Kidney (tissue), 22 donors: ENCODE measurements at places on chromosomes 5 and 9.

DNA sequence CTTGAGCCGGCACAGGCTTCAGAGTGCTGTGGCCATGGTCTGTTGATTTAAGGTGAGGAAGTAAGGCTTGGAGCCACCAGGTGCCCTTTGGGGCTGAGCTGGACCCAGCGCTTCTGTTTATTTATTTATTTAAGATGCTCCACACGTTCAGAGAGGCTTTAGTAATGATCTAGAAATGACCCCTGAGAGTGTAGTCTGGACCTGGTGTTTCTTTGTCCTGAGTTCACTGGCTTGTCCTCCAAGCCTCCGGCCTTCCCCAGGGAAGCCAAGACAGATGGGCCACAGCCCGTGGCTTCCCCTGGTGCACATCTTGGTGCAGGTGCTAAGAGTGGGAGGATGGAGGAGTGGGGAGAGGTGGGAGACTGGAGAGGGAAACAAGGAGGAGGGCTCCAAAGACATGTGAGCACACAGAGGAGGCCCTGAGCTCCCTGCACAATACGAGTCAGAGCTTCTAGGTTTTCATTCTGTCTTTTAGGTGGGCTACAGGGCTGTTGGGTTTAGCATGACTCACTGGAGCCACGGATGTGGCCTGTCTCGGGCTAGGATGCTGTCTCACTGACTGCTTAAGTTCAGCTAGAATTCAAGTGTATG is 56.9 kb downstream of the AHRR start:
- H3K36me3 ChIP-seq: no peaks in the 10 kb centered on the region
- no peaks in the 10 kb centered on the region for H3K27me3 ChIP-seq
- DNase-seq: no peak

- H3K4me1 ChIP-seq: peaks cover 14% of the 10 kb centered on the region
- H3K27ac ChIP-seq: peak overlapping the region; percentile 42
These were observed 104.1 kb downstream of the CD180 start for GRCh38 chr5:67092535-67092934.

DNA sequence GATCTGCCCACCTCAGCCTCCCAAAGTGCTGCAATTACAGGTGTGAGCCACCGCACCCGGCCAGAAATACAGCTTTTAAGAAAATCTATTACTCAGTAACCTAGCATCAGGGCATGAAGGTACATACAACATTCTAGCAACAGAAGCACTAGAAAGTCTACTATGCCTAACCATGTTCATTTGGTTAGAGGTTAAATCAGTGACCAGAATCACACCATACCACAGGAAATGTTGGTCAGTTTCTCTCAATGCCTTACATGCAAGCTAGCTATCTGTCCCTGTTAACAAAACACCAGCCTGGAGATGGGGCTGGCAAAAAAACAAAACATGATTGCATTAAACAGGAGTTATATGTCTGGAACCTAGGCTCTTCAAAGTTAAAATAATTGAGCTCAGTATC is 104.1 kb downstream of the STRBP start:
- no peaks in the 10 kb centered on the region for H3K4me1 ChIP-seq
- no peaks in the 10 kb centered on the region for H3K36me3 ChIP-seq
- DNase-seq: no peak
- no peaks in the 10 kb centered on the region for H3K27me3 ChIP-seq
- H3K27ac ChIP-seq: no peak overlapping the region
- no peak overlapping the region for H3K4me3 ChIP-seq

DNA sequence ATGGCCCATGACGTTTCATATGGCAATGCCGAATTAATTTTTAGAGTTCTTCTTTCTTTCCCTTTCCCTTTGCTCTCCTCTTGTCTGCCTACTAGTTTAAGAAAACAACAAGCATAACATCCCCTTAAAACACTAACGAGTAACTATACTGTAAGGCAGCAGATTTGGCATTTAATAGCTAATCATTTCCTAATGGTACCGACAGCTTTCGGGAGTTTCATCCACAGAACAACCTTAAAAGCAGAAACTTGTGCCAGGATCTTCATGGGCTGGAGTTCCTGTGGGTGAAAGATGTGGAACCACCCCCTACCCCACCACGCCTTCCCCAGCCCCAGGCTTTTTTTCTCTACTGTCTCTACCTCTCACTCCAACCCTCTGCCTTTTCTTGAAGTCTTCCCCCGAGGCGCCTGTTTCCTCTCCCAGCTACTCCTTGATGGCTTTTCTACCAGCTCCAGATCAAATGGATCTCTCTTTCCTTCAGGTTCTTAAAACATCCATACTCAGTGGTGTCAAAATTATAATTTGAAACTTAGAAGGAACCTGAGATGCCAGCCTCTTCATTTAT is 319.5 kb downstream of the PIK3R1 start:
- H3K4me1 ChIP-seq: peaks cover 8% of the 10 kb centered on the region
- no peaks in the 10 kb centered on the region for H3K36me3 ChIP-seq
- H3K27ac ChIP-seq: peak overlapping the region; percentile 38
- no peak for DNase-seq
- H3K4me3 ChIP-seq: no peak overlapping the region
- H3K27me3 ChIP-seq: no peaks in the 10 kb centered on the region

DNA sequence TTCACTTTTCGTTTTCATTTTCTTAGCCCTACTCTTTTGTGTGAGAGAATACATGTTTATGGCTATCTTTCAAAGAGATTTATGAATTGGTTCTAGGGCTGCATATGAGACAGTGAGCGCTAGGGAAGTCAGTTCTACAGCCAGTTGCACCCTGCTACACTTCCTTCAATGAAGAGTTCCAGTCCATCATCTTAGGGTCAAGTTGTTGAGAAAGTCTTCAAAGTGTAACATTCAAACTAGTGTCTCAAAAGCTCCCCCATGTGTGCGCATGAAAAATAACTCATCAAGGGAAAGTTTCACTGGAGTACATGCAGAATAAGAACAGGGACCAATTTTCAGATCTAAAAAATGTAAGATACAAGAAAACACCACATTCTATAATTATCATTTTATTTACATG is 317.2 kb downstream of the DEPDC1B start:
- no peaks in the 10 kb centered on the region for H3K27me3 ChIP-seq
- peaks cover 4% of the 10 kb centered on the region for H3K4me1 ChIP-seq
- no peak for DNase-seq
- no peak overlapping the region for H3K27ac ChIP-seq

GRCh38 chr5:137672001-137672400 is 63.9 kb downstream of the KLHL3 start:
- H3K4me1 ChIP-seq: no peaks in the 10 kb centered on the region
- H3K4me3 ChIP-seq: no peak overlapping the region
- no peak for DNase-seq
- peak overlapping the region; percentile 48 for H3K27ac ChIP-seq
